Nephron progenitor cell (in vitro differentiated cells): ENCODE measurements at places on chromosomes 11 and 22.

DNA sequence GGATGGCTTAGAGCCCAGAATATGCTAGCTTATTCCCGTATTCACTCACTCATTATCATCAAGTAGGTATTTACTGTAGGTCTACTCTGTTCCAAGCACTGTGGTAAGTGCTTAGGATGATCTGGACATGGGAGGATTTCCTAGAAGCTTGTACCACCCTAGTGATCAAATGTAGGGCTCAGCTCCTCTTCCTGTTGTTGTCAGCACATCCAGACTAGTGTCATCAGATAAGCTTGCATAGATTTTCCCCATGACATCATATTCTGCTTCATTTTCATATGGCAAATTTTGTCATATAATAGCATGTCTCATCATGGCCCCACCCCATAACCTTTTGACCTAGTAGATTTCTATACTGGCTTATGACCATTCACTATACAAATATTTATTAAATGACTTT lies 19.3 kb upstream of the NUCB2 start:
- no peak for DNase-seq

DNA sequence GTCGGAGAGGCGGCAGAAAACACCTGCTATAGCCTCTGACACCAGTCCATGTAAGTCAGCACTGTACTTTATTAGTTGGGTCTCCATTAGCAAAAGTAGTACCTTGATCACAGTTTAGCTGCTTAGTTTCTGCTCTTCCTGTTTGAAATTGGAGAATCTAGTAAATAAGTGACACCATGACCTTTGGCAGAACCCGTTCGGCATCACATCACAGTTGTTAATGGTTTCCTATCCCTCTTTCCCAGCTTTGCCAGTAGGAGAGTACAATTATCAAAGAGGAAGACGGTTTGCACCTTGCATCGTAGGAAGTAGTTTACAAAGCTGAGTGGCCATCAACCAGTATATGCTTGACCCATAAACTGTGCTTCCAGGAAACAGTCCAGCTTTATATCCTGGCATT lies 101.8 kb downstream of the TRIM44 start:
- DNase-seq, result no peak

DNA sequence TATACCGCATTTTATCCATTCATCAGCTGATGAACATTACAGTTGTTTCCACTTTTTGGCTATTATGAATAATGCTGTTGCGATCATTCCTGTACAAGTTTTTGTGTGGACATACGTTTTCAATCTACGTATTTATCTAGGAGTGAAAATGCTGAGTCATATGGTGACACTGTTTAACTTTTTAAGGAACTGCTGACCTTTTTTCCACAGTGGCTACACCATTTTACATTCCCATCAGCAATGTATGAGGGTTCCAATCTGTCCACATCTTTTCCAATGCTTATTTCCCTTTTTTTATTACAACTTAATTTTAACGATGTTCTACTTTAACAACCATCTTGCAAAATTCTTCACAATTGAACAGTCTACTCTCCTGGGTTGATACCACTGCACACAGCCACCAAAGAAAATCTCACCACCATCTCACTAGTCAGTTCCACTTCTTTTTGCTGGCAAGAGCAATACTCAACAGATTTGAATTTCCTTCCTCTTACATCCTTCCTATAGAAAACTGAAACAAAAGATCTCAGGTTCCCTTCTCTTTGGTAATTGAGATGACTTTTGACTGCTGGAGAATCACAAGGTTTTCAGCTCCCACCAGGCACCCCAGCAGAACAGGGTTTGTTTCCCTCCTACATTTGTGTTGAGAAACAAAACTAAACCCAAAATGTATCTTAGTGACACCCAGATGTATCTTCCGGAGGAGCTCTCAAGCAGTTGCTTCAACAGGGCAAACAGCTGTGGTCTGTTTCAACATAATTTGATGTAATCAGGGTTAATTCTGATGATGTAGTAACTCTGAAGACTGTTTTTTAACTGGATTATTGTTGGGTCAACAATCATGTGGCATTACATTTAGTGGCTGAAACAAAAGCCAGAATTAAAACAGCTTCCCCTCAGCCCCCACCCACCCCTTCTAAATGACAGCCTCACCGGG lies 7.0 kb upstream of the GAB2 start:
- no peak for DNase-seq

- DNase-seq, result no peak
Measured at GRCh38 chr11:61626580-61627380, 45.9 kb upstream of the SYT7 start.

DNA sequence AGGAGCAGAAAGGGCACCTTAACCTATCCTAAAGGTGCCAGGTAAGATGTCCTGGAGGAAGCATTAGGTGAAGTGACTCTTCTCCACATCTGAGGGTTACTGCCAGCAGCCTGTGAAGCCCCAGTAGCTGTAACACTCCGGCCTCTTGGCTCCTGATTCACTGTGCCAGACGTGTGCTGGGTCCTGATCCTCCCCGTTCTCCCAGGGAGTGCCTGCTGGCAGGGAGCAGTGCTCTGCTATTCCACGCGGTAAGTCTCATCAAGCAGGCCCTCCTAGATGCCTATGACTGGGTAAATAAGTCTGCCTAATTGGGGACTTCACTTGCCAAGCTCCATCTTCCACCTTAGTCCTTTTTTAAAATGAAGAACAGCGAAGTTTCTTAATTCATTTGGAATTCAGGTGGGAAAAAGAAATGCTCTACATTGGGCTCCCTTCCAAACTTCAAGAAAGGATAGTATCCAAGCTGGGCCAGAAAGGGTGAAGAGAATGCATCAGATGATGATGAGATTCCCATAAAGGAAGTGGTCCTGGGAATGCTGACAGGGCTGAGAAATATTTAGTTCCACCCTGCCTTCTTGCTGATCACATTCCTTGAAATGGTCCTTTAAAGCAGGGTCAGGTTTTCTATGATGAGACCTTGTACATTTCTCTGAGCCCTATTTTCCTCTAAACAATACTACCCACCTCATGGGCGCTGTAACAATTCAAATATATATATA lies 188.0 kb downstream of the MAML2 start:
- DNase-seq, result no peak

DNA sequence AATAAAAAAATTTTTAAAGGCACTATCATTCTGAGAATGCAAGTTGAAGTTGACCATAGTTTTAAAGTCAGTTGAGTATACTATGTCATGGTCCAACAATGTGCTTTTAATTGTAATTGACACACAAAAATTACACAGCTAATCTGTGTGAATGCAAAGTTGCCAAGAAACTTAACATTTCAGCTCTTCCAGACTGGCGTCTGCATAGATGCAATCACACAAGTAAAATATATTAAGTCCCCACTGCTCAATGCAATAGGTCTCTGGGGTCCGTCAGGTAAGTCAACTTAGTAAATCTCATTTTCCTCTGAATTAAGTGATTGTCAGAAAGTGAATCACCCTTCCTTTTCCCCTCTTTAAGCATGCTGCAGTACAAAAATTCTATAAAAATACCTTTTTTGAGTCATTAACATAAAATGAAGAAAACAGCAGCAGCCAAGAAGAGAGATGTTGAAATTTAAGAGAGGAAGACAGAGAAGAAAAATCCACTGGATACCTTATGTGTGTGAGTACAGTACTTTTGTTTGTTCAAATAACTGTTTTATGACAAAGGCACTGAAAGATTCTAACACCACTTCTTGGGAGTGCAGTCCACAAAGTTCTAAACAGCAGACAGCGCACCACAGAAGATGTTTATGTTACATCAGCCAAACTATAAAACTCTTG lies 5.1 kb downstream of the FZD4 start:
- DNase-seq, result no peak

DNA sequence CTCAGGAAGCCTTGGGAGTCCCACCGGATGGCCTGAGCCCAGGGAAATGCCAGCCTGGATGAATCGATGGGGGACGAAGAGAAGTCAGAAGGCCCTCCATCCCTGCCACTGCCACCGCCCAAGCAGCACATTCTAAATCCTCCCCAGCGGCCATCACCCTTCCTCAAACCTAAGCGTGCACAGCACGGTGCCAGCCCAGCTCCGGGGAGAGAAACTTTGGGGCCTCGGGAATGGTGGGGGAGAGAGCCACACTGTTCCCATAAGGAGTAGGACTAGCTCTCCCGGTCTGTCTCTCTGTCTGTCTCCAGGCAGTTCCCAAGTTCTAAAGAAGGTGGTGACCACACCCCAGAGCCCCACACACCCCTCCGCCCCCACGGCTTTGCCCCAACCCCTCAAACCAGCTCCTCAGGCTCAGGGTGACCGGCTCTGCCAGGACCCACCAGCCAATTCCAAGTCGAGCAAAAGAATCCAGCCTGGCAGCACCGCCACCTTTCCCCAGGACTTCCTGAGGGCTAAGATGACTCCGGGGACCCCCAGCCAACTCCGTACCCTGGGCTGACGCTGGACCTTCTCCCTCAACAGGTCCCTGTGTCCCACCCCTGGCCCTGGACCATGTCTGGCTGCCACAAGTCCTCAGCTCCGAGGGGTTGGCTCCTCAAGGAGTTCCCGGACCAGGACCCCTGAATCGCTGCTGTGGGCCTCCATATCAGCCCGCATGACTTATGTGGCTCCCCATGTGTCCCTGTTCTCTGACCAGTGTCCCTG lies 2.7 kb downstream of the AHNAK start:
- no peak for DNase-seq

DNA sequence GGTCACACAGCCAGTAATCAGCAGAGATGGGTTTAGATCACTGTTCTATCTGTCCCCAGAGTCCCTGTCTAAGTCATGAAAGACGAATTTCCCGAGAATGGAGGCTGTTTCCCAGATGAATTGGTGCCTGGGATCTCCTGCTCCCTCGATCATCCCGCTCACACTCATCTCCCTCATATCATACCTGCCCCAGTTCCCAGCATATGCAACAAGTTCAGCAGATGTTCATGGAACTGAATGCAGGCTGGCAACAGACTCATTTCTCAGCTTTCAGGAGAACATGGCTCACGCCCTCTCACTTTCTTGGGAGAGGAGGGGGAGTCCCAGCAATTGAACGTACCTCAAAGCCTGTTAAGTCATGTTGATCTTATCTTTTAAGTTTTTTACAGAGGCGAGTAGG lies 22.1 kb downstream of the CD6 start:
- DNase-seq, result no peak

GRCh38 chr22:33897448-33897835 lies 22.8 kb downstream of the LARGE1 start:
- DNase-seq, result no peak

DNA sequence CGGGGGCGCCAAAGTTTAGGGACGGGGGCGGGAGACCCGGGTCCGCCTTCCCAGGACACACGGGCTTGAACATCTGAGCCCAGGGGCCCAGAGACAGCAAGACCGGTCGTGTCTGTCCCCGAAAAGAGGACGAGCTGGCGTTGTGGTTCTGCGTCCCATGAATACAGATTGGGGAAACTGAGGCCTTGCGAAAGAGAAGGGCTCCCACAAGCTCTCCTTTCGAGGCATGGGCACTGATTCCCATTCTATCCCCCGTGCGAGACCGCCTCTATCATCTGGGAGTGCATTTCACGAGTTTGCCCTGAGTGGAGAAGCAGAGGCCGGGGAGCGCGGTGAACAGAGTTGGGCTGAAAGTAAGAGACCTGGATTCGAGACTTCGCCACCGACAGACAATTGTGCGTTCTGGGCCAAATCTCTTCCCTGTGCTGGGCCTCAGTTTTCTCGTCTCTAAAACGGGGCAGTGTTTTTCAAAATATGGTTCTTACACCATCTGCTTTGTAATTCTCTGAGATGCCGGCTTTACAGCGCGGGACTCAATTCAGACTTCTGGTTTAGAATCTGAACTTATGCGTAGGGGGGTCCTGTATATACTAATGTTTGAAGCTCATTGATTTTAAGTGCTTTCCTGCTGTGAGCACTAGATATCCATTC lies 471 bp downstream of the RNF185 start:
- DNase-seq, result peak; percentile 20
